Liver (tissue), 10 donors: ENCODE measurements at places on chromosomes 3 and 15. TPM values are rescaled to one million over a fixed set of nuclear protein-coding genes. Genes with fewer than 3 reads are reported as not detected.

Gene ARF4
- polyA plus RNA-seq = 119 TPM

Gene RTP2
- not detected for polyA plus RNA-seq

Gene ANKDD1A
- polyA plus RNA-seq = 0.53 TPM

Gene LRTM1
- not detected for polyA plus RNA-seq

Gene MCF2L2
- 0.02 TPM for polyA plus RNA-seq

Gene EIF1B
- 33.4 TPM for polyA plus RNA-seq

Gene ZNF660
- polyA plus RNA-seq = 0.24 TPM

Gene CNTN3
- 1.0 TPM for polyA plus RNA-seq

Gene CCR9
- not detected for polyA plus RNA-seq
